NCI-H524 (cell line): ENCODE measurements at places on chromosomes 6 and 20.

DNA sequence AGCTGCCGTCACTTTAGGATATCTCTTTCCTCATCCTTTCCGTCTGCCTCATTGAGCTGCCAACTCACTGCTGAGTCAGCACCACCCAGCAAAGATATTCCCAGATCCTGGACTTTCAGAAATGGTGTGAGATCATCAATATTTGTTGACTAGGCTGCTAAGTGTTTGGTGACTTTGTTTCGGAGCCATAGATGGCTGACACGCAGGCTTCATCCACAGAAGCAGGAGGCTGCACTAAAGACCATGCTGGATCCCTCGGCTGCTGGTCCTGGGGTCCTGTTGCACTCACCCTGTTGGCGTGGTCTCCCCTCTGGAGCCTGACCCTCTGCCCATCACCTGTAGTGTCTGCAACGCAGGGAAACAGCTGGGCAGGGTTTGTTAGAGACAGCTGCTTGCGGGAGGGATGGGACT lies 96.5 kb downstream of the ERMARD start:
- no peak for DNase-seq

GRCh38 chr20:25199473-25200260 lies 4.2 kb downstream of the ENTPD6 start:
- peak; percentile 79 for DNase-seq

- DNase-seq: no peak
These were observed 99.6 kb upstream of the TMEM170B start for GRCh38 chr6:11437824-11438459.

- peak; percentile 62 for DNase-seq
These were observed 5.6 kb upstream of the ZBTB46 start for GRCh38 chr20:63836458-63837344.

GRCh38 chr6:17045581-17046322 lies 56.1 kb upstream of the STMND1 start:
- DNase-seq: no peak

- no peak for DNase-seq
These were observed 278.6 kb downstream of the TBC1D7 start for GRCh38 chr6:13049666-13050254.

GRCh38 chr6:147782302-147782701 lies 273.8 kb downstream of the SAMD5 start:
- DNase-seq: peak; percentile 99

DNA sequence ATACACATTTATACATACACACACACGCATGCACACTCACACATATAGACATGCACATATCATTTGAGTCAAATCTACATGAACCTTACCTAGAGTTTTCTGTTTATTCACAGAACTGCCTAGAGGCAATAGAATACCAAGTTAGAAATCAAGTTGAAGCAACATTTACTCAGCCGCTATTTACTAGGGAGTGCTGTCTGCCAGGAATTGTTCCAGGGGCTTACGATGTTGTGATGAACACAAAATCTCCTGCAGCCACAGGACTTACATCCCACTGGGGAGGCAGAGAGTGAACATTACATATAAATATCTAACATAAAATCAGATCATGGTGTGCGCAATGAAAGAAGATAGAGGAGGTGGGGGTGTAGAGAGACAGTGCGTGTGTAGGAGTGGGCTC lies 80.4 kb downstream of the GCLC start:
- no peak for DNase-seq

DNA sequence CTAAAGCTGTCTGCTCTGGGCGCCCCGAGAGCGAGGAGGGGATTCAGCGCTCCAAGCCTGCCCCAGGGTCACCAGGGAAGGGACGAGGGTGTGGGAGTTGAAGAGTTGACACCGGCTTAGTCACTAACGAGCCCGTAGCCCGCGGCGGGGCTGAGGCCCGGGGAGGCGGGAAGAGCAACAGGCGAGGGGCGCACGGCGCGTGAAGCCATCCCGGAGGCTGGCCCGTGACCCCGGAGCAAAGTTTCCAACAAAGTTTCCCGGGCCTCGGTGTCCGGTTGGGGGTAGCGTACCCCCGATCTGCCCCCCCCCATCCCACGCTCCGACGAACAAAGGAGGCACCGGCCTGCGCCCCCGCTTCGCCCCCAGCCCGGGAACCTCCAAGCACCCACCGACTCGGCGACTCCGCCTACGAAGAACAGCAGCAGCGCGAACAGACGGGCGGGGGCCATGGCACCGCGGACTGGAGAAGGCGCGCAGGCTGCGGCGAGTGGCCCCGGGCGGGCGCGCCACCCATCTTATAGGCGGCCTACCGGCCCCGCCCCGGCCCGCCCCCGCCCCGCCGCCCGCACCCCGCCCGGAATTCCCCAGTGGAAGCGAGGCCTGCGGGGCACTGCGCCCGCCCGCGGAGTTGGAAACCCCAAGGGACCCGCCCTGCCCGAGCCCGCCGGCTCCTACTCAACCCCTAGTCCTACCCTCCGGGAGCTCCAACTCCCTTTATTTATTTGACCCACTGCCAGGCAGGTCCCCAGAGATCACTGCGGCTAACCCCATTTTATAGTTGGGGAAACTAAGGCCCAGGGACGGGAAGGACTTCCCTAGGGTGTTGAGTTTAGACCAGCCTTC lies at the start of gene SDC4:
TSS of gene SDC4 (minus strand) at position 489 of the 843 bp plus-strand sequence. CDS start at position 449, 40 bp downstream.
- DNase-seq: no peak

- peak; percentile 89 for DNase-seq
These were observed 22.6 kb upstream of the RIN2 start for GRCh38 chr20:19735446-19735845.

DNA sequence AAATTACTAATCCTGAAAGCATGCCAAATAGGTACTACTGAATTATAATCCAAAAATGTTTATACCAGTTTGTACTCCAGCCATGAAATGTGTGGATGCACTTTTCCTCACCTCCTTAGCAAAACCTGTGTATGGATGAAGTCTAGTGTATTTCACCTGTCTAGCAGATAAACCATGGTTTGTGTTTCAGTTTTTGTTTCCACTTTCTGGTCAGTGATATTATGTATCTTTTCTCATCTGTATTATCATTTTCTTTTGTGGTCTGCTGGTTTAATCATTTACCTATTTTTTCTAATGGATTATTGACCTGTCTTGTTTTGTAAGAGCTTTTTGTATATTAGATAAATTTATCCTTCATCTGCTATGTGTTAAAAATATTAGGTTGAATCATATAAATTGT lies 41.0 kb upstream of the TMEM217 start:
- no peak for DNase-seq

DNA sequence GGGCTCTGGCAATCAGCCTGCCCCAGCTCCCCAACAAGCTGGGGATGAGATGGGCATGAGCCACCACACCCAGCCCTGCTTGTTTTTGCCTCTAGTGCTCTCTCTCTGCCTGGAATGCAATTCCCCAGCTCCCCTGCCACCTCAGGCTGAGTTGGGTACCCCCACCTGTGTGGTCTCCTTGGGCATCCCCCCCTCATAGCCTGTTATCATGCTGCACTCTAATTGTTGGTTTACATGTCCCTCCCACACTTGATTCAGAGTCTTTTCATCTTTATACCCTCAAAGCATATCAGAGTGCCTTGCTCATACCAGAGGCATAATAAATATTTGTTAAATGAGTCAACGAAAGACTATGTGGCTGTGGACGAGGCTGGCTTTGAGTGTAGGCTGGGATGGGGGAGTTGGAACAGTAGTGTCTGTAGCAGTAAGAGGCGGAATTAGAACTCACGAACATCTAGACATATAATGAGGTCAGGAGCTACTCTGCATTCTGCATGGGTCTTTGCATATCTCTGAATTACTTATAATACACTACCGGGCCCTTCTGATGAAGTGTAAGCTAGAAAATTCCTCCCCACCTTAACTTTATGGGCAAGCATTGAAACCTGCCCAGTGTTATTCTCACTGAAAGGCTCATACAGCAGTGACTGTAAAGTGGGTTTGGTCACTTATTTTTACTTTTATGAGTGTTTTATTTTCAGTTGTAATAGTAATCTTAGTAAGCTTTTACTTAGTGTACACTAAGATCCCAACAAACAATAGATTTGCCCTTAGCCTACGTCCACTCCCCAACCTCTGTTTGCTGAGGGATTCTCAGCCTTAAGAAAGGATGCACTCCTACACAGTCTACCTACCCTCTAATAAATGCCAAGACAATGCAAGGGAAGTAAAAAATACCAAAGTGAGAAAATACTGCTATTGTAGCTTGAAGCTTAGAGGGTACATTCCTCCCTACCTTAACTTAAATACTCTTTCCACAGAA lies 58.7 kb downstream of the EDN1 start:
- DNase-seq: no peak

- DNase-seq: no peak
These were observed 11.3 kb upstream of the COL12A1 start for GRCh38 chr6:75217193-75217592.

DNA sequence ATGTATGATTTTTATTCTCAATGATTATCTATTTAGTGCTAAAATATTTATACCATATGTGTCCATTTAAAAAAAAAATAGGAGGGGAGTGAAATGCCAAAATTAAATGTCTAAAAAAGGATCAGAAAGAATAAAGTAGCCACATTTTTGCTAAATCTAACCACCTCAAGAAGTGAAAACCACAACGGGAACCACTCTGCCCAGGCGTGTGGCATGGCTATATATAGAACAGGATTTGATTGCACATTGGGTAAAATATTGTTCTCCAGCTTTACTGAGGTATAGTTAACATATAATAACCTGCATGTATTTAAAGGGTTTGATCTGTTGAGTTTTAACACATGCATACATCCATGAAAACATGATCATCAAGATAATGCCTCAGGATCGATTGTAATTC lies 19.0 kb upstream of the AFDN start:
- DNase-seq: no peak

DNA sequence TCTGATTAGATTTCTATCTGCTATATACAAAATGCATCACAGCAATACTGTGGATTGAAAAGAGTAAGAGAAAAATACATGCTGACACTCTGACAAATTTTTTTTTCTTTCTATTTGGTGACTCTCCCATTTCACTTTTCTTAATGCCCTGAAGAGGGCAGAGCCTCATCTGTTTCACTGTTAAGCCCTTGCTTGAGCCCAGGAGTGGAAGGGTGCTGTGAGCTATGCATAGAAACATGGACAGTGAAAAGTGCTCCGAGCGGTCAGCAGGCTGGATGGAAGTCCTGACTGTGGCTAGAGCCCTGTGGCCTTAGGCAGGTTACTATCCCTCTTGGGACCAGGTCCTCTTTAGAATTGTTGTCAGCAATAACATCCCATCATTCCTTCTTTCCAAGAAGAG lies 17.4 kb upstream of the CSE1L start:
- DNase-seq: no peak

- peak; percentile 72 for DNase-seq
These were observed 7.7 kb downstream of the NRN1 start for GRCh38 chr6:5998711-5999687.

DNA sequence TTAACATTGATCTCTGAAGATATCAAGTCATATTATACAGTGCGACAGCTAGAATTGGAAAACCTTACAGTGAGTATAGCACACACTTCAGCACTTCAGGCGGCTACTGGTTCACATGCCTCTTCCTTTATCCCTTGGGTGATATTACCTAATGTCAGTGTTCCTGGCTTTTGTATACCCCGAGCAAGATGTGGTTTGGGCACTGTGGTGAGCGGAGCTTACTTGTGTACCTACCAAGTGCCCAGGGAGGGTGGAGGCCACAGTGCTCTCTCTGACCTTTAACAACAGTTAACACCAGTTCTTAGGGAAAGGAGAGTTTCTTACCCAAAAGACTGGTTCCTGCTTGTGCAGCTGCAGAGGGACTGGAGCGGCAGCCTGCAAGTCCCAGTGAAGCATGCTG lies 64.4 kb downstream of the PTPN1 start:
- no peak for DNase-seq

GRCh38 chr6:6218759-6219085 lies 101.7 kb downstream of the F13A1 start:
- no peak for DNase-seq

DNA sequence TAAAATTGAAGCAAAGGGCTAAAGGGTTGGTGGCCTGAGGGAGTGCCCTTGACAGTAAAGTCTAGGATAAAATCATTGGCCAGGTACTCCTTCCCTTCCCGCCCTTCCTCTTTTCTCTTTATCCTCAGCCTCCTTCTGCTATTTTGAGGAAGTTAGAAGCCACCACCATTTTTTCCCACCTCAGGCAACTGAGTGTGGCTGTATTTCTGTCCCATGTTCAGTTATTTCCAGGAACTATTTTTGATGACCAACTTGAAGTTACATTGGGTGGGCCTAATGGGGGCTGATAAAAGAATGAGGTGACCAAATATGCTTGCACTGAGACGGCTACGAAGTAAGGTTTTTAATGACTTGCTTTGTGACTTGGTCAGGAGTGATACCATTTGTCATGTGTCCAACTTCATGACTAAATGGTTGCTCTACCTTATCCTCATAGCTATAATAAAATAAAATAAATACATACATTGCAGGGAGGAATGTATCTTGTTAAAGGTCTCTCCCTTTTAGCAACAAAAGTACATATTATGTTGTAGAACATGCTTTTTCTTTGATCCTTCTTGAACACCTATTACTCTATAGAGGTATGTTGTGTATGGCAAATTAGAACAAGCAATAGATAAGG lies 12.0 kb downstream of the PTPN1 start:
- no peak for DNase-seq

- DNase-seq: no peak
These were observed 154.2 kb downstream of the ZFP64 start for GRCh38 chr20:52037370-52037769.

- no peak for DNase-seq
These were observed 3.8 kb downstream of the TSHZ2 start for GRCh38 chr20:52975803-52976531.

GRCh38 chr20:47353239-47353691 lies 3.2 kb downstream of the ZMYND8 start:
- DNase-seq: no peak

DNA sequence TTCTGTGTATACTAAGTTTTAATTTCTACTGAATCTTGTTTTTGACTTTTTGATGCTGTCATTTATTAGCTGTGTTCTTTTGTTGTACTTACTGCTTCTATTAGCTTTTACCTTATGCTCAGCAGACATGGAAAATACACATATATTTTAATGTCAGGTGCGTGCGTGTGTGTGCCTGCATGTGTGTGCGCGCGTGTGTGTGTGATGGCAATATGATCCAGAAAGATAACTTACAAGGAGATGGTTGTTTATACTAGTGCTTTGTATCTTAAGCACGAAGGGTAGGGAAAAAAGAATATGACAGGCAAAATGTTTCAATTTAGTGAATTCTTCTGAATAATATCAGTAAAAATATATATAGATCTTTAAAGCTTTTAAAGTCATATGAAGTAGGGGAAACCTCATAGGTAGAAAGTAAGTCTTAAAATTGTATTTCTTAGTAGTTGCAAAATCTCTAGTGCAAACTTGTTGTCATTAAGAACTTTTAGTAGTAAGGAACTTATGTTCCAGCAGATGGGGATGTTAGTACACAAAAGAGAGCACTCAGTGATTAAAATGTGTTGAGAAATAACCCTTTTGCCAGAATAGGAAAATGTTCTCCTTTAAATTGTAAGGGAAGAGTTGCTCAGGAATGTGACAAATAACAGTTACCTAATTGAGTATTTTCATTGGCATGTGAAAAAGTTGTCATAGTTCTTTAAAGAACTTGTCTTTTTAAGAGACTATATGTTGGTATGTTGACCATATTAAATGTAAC lies 13.2 kb downstream of the QKI start:
- peak; percentile 79 for DNase-seq

- DNase-seq: no peak
These were observed 64.9 kb downstream of the MAP3K7 start for GRCh38 chr6:90521955-90522354.
